ENCODE measurements at places on chromosomes 1 and 21.

DNA sequence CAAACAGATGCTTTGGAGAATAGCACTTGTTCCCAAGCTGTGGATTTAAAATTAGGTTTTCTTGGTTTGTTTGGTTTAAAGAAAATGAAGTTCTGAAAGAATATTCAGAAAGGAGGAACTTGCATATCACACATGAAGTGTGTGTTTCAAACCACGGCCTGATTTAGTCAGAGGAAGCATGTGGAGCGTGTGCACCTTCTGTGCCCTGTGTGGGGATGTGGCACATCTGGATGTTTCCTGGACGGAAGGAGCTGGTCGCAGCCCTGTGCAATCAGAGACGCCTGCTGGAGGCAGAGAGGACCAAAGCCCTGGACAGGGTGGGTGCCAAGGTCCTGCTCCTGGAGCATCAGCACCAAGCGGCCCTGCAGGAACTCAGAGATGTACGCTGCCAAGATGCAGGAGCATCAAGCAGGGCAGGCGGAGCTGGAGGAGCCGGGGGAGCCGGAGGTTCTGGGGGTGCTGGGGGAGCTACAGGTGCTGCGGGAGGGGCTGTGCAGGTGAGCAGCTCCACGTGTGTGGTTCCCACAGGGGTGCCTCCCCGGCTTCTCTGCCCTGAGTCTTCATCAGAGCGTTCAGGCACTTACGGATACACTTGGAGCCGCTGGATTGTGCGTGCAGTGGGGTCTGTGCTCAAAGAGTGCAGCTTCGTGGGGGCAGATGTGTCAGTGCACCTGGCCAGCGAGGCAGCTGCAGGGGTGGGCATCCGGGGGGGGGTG, 45.7 kb downstream of the PCNT start:
- no peak for DNase-seq

GRCh38 chr1:29450591-29450990, 214.3 kb downstream of the PTPRU start:
- no peak for DNase-seq

DNA sequence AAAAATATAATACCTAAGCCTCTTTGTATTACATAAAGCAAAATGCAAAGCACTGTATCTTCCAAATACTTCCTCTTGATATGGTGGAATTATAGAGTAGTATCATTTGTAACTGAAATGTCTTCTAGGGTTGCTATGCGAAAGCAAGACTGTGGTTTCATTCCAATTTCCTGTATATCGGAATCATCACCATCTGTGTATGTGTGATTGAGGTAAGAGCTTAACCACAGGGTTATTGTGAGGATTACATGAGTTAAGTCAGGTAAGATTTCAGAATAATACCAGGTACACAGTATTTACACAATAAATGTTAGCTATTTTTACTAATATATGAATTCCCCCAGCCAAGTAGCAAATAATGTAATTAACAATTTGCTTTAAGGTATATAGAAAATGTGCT, 24.7 kb downstream of the CD53 start:
- DNase-seq = peak; percentile 19

DNA sequence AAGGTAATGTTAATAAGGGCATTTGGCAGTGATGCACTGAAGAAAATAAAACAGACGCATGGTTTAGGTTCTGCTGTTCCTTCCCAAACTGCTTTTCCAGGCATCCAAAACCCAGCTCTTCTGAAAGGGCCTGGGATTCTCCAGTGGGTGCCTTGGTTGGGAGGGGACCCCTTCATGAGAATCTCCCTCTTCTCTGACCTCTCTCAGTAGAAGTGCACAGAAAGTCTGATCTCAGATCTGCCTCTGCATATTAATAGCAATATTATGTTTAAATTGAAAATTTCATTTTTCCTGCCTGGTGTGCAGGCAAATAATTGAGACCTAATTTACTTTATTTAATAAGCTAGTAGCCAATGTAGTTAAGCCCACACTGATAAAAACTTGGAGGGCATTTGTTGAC, 260.6 kb downstream of the CAMTA1 start:
- DNase-seq = no peak

DNA sequence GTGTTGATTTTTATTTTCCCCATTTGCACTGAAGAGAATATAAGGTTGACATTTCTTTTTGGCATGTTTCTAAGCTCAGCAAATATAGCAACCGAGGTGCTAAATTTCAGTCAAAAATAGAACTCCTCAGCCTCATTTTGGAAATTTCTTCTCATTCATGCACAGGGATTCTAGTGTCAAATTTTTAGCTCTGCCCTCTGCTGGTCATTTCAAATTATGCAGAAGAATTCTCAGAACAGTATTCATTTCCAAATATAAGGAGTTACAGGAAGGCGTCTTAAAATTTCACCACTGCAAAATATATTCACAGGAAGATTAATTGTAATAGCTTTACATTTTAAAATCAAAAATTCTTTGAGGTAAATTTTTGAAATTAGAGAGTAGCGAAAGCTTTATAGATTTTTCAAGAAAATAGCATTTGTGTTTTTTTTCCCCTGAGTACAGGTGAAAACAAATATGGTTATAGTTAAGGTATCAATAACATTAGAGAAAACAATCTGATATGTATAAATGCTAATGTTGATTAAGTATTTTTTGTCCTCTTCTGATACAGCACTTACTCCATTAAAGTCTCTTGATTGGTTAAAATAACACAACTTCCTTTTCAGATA, 57.9 kb downstream of the FMN2 start:
- DNase-seq = peak; percentile 8

DNA sequence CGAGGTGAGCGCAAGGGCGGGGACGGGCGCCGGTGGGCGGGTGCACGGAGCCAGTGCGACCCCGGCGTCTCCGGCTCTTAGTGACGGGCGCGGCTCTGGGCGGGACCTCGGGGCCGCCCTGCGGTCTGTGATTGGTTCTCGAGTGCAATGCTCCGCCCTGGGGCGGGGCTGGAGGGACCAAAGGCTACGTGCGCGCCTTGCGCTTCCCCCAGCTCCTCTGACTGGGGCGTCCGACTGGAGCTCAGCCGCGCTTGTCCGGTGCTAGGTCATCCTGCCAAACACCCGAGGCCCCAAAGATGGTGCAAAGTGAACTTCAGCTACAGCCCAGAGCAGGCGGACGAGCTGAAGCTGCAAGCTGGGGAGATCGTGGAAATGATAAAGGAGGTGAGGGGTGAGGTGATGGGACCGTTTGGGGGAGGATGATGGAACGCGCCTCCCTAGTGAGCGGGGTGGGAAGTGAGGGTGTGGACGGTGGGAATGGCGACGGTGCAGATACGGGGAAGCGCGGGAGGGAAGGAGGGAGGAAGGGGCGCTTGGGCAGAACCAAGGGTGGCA, 811 bp downstream of the SH3D21 start:
- peak; percentile 92 for DNase-seq

- no peak for DNase-seq
Measured at GRCh38 chr1:116956378-116956777, 45.2 kb upstream of the CD101 start.

DNA sequence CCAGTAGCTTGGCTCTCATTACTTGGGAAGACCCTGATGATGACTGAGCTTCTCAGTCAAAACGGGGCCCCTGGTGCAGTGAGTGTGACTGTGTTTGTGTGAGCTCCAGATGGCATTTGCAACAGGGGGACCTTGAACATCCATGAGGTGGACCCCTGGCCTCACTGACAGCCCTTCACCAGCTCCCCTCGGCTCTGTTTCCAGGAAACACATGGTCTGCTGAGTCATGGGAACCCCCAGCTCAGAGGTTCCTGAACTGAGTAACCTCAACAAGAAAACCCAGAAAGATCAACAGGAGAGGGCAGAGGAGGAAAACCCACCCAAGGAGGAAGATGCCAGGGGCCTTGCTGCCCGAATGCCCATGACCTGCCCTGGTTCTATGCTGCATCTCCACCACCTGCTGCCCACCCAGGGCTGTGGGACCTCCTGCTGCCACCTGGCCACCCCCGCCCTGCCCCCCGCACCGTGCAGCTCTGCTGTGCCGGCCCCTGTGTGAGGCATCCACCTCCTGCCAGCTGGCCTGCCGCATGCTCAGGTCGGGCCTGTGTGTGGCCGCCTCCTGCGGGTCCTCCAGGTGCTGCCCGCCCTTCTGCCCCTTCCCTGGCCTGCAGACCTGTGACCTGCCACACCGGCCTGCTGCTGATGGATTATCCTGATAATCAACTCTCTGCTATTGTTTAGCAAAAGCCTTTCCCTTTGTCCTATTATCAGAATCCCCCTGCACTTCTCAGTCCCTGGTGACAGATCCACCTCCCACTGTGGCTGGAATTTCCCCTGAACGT, 4.2 kb upstream of the KRTAP12-1 start:
- DNase-seq = no peak

DNA sequence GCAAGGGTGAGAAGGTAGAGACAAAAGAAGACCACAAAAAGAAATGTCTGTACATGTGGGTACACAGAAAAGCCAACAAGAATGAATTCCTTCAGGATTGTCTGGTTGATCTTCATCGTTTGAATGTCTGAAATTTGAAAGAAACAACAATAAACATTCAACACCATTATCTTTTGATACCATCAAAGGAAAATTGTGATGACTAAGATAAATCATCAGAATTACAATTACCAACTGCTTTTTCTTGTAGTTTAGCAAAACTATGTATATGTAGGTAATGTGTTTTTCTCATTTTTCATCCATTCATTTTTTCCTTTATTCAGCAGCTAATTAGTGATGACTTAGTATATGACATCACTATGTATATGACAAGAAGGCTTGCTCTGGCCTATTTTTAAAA, at the start of gene OR10X1:
Gene OR10X1, minus strand, starts transcription at position 167 of the 400 bp plus-strand sequence. Its CDS starts 0 bp downstream, at position 167.
- DNase-seq = no peak

- peak; percentile 71 for DNase-seq
Measured at GRCh38 chr1:109773203-109773899, 9.6 kb upstream of the EPS8L3 start.

- no peak for DNase-seq
Measured at GRCh38 chr1:238404921-238405320, 514.2 kb upstream of the ZP4 start.

Measured in mammary epithelial cell (primary cell).